ENCODE measurements at places on chromosomes 2 and 18. TPM values are rescaled to one million over a fixed set of nuclear protein-coding genes. Genes with fewer than 3 reads are reported as not detected.

The C18orf54 gene
- total RNA-seq = 7.2 TPM

The TMEM198 gene
- total RNA-seq = 9.1 TPM

The RGPD3 gene
- 0.27 TPM for total RNA-seq

The HOXD13 gene
- total RNA-seq = not detected

The ZNF2 gene
- total RNA-seq = 4.2 TPM

GRCh38 chr2:7607441-7608173 is 690.4 kb downstream of the RNF144A start:
- DNase-seq = no peak

DNA sequence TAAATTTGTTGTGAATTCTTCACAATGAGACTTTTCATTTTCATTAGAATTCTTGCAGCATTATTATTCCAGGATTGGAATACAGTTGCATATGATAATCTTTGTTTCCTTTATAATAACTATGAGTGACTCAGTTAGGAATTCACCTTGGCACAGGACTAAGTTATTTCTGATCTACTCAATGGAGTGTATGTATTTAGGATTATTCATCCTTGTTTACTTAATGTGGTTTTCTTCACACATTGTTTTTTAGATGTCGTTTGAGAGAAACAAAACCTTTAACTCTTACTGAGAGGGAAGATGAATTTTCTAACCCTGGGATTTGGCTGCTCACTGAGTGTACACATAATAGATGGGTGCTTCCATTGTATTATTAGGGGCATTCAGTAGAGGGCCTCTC is 970.1 kb downstream of the DPP10 start:
- no peak for DNase-seq

GRCh38 chr2:143422681-143423080 is 293.5 kb downstream of the ARHGAP15 start:
- DNase-seq = no peak

DNA sequence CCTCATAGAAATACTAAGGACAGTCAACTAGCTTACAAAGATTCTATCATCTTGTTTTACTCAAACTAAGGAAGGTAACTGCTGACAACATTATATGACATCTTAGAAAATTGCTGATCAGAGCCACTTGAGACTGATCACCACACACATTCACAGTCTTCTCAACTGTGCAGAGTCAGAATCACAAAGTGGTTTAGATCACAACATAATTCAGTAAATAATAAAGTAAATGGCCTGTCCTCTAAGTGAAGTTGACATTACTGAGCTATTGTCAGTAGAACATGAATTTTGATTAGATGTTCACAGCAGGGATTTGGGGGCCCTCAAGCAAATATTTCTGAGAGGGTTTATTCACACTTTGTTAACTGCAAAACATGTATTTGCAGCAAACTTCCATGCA is 28.5 kb downstream of the NOL4 start:
- no peak for DNase-seq
